ENCODE measurements at places on chromosomes 3 and 15.

DNA sequence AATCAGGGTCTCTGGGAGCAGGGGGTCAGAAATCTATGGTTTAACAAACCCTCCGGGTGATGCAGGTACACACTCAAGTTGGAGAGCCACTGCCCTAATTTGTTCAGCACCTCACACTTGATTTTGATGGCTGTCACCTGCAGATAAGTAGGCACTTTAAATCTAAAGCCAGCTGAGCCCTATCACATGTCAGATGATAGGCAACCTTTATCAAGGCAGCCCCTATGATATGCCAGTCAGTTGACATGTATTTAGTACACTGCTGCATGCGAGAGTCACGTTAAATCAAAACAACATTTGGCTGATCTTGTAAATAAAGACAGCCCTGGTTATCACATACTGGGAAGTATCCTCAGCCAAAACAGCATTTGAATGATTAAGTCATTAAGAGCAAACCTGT, 104.4 kb upstream of the MCTP2 start:
- no peak overlapping the region for H3K4me3 ChIP-seq
- no peak for DNase-seq
- no peak overlapping the region for H3K27ac ChIP-seq
- H3K27me3 ChIP-seq = no peaks in the 10 kb centered on the region
- H3K4me1 ChIP-seq = no peaks in the 10 kb centered on the region

GRCh38 chr3:193168931-193169330, 72.1 kb upstream of the PLAAT1 start:
- H3K36me3 ChIP-seq = no peaks in the 10 kb centered on the region
- no peaks in the 10 kb centered on the region for H3K27me3 ChIP-seq
- no peaks in the 10 kb centered on the region for H3K4me1 ChIP-seq
- no peak overlapping the region for H3K27ac ChIP-seq
- H3K4me3 ChIP-seq = no peak overlapping the region
- no peak for DNase-seq

GRCh38 chr3:141280086-141280485, 48.5 kb downstream of the PXYLP1 start:
- peaks cover 8% of the 10 kb centered on the region for H3K36me3 ChIP-seq

DNA sequence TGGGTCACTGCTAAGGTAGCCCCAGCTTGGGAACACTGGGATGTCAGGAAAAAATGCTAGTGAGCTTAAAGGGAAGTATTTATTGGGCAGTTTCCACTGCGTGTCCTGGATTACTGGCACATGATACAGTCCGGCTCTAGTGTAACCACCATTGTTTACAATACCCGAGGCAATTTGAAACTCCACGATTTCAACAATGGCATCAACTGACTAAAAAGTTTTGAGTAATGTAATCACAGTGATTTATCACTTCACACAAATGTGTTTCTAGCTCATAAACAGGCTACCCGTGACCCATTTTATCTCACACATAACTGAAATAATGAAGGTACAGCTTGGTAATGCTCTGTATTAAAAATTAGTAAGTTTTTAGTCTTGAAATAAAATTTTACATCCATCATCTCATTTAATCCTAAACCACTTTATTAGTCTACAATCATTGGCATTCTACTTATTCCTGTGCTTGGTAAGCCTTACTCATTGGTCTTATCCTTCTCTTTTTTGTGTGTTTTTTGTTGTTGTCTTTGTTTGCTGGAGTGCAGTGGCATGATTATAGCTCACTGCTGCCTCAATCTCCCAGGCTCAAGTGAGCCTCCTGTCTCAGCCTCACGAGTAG, 7.6 kb downstream of the ZMAT3 start:
- H3K27me3 ChIP-seq = no peaks in the 10 kb centered on the region
- H3K4me3 ChIP-seq = no peak overlapping the region
- no peaks in the 10 kb centered on the region for H3K4me1 ChIP-seq
- no peak overlapping the region for H3K27ac ChIP-seq
- no peak for DNase-seq

DNA sequence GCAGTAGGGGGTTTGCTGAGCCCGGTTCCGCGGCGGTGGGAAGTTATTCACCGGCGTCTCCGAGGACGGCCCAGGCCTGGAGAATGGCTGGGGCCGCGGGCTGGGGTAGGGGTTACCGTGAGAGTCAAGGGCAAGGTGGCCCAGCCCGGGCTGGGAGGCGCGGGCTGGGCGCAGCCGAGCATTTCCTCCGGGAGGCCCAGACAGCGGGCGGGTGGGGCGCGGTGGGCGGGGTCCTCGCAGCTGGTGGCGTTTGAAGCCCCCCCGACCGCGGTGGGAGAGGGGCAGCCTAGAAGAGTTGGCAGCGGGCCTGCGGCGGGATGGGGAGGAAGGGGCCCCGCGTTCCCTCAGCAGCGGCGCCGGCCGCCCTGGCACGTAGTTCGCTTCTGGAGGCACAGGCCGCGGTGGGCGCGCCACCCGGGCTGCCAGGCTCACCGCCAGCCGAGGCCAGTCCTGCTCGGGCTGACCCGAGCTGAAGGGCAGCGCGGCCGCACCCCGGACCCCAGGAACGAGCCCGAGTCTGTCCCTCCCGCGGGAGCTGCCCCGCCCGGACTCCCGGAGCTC, 960 bp upstream of the KLF13 start:
- peak overlapping the region; percentile 77 for H3K27ac ChIP-seq
- no peaks in the 10 kb centered on the region for H3K27me3 ChIP-seq
- no peaks in the 10 kb centered on the region for H3K36me3 ChIP-seq
- H3K4me3 ChIP-seq = peak overlapping the region; percentile 97

DNA sequence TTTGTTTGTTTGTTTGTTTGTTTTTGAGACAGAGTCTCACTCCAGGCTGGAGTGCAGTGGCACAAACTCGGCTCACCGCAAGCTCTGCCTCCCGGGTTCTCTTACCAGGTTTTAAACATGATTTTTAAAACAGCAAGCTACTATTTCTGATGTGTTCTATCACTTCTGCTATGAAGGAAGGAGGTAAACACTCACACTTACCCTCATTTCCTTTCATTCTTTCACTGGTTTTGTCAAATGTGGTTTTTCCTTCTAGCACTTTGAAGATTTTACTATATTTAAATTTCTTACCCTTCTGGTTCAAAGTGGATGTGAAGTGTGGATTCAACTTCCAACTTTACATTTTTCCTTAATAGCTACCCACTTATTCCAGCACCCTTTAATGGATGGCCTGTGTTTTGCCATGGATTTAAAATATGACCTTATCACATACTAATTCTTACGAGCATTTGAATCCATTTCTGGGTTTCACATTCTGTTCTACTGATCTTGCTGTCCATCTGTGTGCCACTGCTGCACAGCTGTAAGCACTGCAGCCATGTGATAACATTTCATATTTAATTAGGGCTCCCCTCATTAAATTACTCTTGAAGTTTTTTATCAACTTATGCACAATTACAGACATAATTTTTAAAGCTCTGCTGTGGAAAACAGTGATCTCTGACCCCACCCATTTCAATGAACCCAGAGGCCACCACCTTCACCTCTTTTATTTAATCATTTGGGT, 42.3 kb downstream of the TXNRD3 start:
- no peaks in the 10 kb centered on the region for H3K27me3 ChIP-seq
- no peak overlapping the region for H3K4me3 ChIP-seq
- H3K4me1 ChIP-seq = no peaks in the 10 kb centered on the region
- no peak overlapping the region for H3K27ac ChIP-seq
- DNase-seq = no peak

All from neuronal stem cell (in vitro differentiated cells).